ENCODE measurements at places on chromosomes 4 and X. TPM values are rescaled to one million over a fixed set of nuclear protein-coding genes. Genes with fewer than 3 reads are reported as not detected.

The EIF1AX gene
- 175 TPM for total RNA-seq

The PIGA gene
- 16.8 TPM for total RNA-seq

The CPXCR1 gene
- not detected for total RNA-seq

The TMPRSS11B gene
- not detected for total RNA-seq

The IL15 gene
- 0.21 TPM for total RNA-seq

The SLITRK4 gene
- not detected for total RNA-seq

The DACH2 gene
- total RNA-seq, result not detected

The ABLIM2 gene
- 3.2 TPM for total RNA-seq

The ASB12 gene
- not detected for total RNA-seq

The SLC30A9 gene
- total RNA-seq, result 62.4 TPM

The CXorf58 gene
- total RNA-seq, result not detected

The GSPT2 gene
- total RNA-seq, result 14.1 TPM

The CXCL10 gene
- 1.0 TPM for total RNA-seq

The TMEM47 gene
- 35.9 TPM for total RNA-seq

The MAGEB10 gene
- total RNA-seq, result not detected

The REPS2 gene
- 0.04 TPM for total RNA-seq

The KLHL5 gene
- total RNA-seq, result 21.6 TPM

The SERTM2 gene
- total RNA-seq, result not detected

The ETDB gene
- not detected for total RNA-seq

The CXCL11 gene
- 0.30 TPM for total RNA-seq

The FAM53A gene
- 3.1 TPM for total RNA-seq

The MAP9 gene
- total RNA-seq, result 11.3 TPM

The GAGE12E gene
- total RNA-seq, result not detected

The LDB2 gene
- 45.1 TPM for total RNA-seq

The CLGN gene
- 9.2 TPM for total RNA-seq

The PF4V1 gene
- total RNA-seq, result not detected

The TCEANC gene
- total RNA-seq, result 3.1 TPM

Data from A673 (cell line).